ENCODE measurements at places on chromosomes 12 and 14. TPM values are rescaled to one million over a fixed set of nuclear protein-coding genes. Genes with fewer than 3 reads are reported as not detected.

DNA sequence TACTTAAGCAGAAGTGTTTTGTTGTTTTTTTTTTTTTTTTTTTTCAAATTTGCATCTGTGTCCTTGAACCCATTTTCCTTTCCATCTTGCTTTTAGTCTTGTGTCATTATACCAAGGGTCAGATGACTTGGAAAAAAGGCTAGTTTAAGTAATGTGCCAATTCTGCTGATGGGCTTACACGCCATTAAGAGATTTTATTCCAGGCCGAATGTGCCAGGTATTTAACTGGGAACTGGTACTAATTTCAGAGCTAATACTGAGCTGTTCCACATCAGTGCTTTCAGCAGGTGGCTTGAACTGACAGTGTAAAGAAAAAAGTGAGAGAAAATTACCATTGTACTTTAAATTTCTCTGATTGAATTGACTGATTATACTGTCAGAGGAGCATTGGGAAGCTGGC lies 224.9 kb downstream of the NPAS3 start:
- peaks cover 14% of the 10 kb centered on the region for H3K27me3 ChIP-seq
- H3K36me3 ChIP-seq, result no peaks in the 10 kb centered on the region
- H3K4me1 ChIP-seq, result no peaks in the 10 kb centered on the region
- no peak for DNase-seq

DNA sequence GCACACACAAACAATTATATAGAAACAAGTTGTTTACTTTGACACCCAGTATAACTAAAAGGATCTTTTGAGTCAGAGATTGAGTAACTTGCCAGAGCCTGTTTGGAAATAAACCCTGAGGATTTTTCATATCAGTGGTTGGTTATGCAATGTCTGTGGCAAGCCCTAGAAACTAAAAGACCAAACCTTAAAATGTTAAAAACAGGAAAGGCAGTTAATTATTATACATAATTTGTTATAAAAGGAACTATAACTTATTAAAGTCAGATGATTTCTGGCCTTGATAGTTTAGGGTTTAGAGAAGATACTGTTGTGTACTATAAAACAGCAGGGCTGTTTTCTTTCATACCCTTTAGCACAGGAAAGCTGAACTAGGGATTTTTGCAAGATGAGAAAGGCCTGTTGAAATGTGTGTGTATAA lies 44.1 kb downstream of the PSEN1 start:
- H3K27ac ChIP-seq, result no peak overlapping the region
- DNase-seq, result no peak
- H3K4me1 ChIP-seq, result no peaks in the 10 kb centered on the region
- peaks cover under 1% of the 10 kb centered on the region for H3K36me3 ChIP-seq
- H3K27me3 ChIP-seq, result no peaks in the 10 kb centered on the region

- no peak for DNase-seq
- no peak overlapping the region for H3K27ac ChIP-seq
- peaks cover 4% of the 10 kb centered on the region for H3K36me3 ChIP-seq
- H3K27me3 ChIP-seq, result no peaks in the 10 kb centered on the region
- H3K4me1 ChIP-seq, result peaks cover 63% of the 10 kb centered on the region
Measured at GRCh38 chr12:50564237-50564947, 59.6 kb downstream of the DIP2B start.

DNA sequence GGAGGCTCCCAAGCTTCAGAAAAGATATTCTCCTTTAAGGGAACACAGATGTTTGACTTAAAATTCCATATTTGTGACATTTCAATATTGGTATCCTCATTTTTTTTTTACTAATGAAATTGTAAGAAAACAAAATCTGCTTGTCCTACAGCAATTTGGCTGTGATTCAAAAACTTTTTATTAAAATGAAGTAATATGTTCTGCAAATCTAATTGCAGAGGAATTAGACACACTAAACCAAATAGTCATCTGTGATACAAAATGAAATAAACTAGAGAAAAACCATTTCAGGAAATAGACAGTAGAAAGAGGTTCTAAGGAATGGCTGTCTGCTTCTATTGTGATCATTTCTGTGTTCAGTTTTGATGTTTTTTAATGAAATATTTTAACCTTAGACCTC lies 50.1 kb upstream of the HIF1A start:
- H3K4me1 ChIP-seq, result peaks cover 9% of the 10 kb centered on the region
- H3K4me3 ChIP-seq, result no peak overlapping the region
- H3K27ac ChIP-seq, result no peak overlapping the region
- no peaks in the 10 kb centered on the region for H3K27me3 ChIP-seq

The HOXC6 gene
- 1.2 TPM for total RNA-seq

The TNS2 gene
- total RNA-seq, result 1.3 TPM

The GRIP1 gene
- total RNA-seq, result 47.4 TPM

All from Calu3 (cell line).